Fibroblast of skin of abdomen (primary cell): ENCODE measurements at places on chromosomes 1 and 21.
A peak's percentile ranks its signal among the peaks of the same experiment; 100 is the strongest.

DNA sequence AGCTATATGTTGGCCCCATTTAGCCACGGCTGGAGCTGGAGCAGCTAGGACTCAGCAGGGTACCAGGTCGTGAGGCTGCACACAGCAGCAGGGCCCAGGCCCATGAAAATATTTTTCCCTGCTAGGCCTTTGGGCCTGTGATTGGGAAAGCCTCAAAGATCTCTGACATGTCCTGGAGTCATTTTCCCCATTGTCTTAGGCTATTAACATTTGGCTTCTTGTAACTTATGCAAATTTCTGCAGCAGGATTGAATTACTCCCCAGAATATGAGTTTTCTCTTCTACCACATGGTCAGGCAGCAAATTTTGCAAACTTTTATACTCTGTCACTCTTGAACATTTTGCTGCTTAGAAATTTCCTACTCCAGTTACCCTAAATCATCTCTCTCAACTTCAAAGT, 11.2 kb downstream of the CFHR2 start:
- DNase-seq = no peak

DNA sequence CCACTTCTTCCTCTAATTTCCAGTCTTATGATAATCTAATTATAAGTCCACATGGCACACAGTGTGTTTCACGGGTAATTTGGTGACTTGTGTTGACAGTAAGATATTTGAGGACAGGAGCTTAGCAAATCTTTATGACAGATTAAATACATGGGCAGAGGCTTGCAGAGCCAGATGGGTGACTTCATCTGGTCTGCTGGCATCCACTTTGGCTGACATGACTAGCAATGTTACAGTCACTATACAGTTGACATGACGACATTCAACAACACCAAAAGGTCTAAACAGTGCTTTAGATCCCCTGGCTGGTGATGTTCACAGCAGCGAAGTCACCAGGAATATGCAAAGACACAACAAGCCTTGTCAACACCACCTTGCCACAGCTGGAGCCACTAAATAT, 147.2 kb downstream of the ETS2 start:
- DNase-seq = no peak

- no peak for DNase-seq
These were observed 30.8 kb upstream of the COL18A1 start for GRCh38 chr21:45373991-45374816.

GRCh38 chr1:214864896-214865688, 217.4 kb upstream of the KCNK2 start:
- peak; percentile 87 for DNase-seq

- DNase-seq = peak; percentile 28
These were observed 29.2 kb downstream of the CDC7 start for GRCh38 chr1:91529856-91530255.

DNA sequence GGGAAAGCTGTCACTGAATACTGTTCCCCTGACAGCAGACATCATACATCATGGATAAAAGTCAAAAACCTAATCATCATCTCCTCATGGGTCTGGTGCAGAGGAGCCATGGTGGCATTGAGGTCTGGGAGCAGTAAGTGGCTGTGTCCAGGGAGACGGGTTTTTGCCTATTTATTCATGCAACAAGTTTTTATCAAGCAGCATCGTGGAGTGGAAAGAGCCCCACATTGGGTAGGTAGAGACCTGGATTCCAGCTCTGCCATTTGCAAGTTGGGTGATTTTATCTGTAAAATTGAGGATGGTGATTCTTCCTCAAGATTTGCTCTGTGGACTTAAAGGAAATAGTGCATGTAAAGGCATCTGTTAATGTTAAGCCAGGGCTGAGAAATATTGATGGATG, 4.2 kb downstream of the CACHD1 start:
- DNase-seq = no peak

- no peak for DNase-seq
These were observed 8.2 kb downstream of the DPT start for GRCh38 chr1:168720839-168721238.

DNA sequence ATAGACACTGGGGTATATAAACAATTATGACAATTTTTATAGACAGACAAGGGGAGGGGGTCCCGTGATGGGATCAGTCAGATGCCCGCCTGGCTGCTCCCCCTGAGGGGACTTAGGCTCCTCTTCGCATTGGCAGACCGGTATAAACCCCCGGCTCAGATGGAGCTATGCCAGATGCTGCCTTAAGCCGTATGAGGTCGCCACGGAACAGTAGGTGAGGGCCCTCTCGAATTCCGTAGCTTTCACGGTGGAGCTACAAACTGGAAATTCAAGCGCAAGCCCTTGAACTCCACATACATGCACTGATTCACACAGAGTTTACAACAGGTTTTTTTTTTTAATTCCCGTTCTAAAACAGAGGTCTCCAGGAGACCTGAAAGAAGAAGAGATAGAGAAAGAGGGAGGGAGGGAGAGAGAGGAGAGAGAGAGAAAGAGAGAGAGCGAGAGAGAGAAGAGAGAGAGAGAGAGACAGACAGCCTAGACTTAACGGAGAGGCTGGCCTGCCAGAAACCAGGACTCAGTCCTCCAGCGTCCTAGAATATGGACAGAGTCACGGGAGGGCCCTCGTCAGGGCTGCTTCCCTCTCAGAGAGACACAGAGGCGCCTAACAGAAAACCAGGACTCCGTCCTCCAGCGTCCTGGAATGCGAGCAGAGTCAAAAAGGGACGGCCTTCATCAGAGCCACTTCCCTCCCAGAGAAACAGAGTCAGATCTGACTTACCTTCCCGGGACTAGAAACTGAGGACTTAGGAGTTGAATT, 24.4 kb upstream of the TMEM54 start:
- DNase-seq = no peak

DNA sequence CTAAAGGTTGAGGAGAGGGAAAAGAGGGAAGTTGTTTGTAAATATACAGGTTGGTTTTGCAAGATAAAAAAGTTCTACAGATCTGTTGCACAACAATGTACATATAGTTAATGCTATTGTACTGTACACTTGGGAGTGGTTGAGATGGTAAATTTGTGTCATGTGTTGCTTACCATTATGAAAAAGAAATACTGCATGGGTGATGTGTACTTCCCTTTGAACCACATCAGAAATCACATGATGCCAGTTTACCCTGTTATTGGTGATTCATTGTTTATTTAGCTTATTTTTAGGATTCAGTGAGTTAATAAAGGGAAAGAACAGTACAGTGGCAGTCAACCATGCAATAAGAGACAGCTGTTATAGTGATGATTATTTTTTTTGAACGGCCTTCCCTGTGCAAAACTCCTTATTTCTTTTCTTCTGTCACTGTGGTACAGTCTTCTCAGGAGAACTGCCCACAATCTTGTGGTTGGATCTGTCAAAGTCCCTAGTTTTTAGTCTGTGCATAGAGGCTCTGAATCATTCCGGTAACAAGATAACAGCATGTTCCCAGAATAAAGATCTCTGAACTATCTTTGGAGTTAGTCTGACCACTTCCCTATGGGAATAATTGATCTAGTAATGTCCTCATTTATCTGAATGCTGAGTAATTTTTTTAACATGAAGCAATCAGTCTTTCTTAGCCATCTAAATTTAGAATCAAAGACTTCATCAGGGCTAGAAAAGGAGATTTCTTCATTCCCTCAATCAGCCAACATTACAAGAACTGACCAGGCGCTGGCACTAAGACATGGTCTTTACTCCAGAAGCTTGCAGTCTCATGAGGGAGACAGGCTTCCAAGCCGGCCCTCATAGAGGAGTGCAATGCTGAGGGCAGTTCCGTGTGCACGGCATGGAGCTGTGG, 84.2 kb downstream of the SH3GLB1 start:
- peak; percentile 86 for DNase-seq

DNA sequence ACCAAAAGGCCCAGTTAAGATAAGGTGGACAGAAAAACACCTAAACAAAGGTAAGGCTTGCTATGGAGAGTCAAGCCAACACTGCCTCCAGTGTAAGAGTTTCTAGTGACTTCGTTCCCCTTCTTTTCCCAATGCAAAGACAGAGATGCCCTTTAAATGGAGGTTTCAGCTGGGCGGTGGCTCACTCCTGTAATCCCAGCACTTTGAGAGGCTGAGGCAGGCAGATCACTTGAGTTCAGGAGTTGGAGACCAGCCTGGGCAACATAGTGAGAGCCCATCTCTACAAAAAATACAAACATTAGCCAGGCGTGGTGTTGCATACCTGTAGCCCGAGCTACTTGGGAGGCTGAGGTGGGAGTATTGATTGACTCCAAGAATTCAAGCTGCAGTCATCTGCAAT, 24.0 kb upstream of the COL6A1 start:
- DNase-seq = no peak

GRCh38 chr1:202154766-202155477, 5.5 kb downstream of the PTPN7 start:
- peak; percentile 57 for DNase-seq

GRCh38 chr1:201565024-201565730, 26.2 kb downstream of the NAV1 start:
- no peak for DNase-seq

GRCh38 chr1:61776091-61776490, 33.8 kb downstream of the PATJ start:
- DNase-seq = no peak

DNA sequence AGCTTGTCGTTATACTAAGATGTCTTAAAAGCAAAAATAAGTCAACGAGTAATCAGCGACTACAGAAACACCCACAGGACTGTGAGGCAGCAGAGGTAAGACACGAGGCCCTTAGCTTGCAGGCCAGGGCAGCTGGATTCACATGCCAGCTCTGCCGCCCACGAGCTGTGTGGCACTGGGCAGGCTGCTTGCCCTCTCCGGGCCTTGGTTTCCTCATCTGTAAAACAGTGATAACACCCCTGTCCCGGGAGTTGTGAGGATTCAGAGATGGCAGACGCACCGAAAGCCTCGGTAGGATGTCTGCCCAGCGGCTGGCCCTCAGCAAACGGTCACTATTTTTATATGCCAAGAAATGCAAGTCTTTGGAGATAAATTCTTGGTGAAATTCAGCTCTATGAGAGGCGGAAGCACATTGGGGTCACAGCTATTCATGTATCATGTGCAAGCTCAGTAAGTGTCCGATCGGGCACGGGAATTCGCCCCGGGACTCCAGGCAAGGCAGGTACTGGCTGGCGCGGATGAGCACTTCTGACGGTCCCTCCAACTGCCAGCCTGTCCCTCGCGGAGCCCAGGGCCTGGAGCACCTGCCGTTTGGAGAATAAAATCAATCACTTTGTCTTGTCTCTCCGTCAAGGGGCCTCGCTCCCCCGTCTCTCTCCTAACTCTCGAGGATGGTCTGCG, 1.1 kb downstream of the C2CD2 start:
- no peak for DNase-seq

DNA sequence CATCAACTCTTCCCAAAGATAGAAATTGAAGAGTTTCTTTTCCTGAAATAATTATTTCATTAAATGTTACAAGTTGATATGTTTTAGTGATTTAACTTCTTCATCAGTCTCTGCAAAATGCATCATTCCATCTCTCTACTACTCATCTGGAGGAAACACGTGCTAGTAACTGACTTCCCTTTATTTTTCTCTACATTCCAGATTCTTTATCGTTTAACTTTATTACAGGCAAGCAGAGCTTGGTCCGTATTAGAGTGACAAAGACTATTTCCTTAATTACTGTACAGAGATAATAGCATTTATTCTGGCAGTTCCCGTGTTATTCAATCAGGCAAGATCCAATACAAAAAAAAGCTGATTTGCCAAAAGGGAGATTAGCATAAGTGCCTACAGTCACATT, 88.6 kb downstream of the TM2D1 start:
- no peak for DNase-seq

GRCh38 chr1:21297975-21298374, 7.7 kb upstream of the ECE1 start:
- DNase-seq = no peak

- DNase-seq = peak; percentile 18
These were observed 36.4 kb downstream of the ZNF496 start for GRCh38 chr1:247295274-247295684.

- no peak for DNase-seq
These were observed 44.3 kb downstream of the INAVA start for GRCh38 chr1:200938955-200939354.

GRCh38 chr1:48760857-48761256, 15.8 kb downstream of the BEND5 start:
- no peak for DNase-seq

DNA sequence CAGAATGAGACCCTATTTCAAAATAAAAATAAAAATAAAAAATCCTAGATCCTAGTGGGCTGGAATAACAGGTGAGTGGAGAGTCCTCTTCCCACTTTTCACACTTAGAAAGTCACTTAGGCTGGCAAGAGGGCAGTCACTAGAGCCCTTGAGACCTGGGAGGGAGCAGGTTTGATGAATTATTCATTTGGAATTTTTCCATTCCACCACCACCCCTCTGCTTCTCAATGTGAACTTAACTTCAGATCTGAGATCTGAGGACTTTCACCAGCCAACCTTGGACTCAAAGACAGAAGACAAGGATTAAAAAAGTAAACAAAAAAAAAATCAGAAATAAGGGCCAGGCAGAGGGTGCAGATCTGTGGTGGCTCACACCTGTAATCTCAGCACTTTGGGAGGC, 16.5 kb downstream of the AKR7A3 start:
- DNase-seq = no peak

DNA sequence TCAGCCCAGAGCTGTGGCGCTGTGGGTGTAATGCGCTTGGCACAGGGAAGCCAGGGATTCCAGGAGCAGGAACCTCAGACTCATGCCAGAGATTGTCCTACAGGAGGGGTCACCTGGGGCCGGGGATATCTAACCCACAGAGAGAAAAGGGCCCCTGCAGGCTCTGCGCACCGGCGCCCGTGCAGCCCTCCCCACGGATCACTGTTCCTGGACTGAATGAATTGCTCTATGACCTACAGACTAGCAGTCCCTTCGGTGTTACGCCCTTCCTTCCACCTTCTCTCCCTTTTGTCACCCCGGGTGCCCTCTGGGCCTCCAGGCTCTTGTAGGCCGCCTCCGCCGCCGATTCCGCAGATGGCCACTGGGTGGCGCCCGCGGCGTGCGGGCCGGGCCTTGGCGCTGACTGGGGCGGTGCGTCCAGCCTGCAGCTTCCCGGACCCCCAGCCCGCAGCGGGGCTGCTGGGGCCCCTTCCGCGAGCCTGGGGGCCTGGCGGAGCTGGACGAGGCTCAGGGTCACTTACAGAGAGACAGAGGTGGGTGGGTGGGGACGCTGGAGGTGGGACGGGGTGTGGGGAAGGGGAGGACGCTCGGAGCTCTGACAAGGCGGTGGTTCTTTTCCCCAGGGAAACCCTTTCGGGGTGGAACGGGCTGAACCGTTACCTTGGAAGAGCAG, 101.3 kb downstream of the IER5 start:
- DNase-seq = peak; percentile 43

DNA sequence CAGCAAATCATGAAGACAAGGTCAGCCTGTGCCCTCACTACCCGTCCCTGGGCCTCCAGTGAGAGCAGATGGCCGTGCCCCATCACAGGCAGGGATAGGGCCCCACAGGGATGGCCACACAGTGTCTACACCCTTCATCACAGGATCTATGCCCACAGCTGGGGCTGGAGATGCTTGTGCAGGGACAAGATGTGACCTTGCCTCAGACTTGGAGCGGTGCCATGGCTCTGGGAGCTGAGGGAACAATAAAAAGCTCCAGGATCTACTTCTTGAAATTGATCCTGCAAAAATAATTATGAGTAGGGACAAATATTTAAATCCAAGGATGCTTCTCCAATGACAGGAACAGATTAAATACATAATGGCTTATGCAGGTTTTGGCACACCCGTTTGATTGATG, 25.4 kb upstream of the TCEA3 start:
- DNase-seq = no peak

- DNase-seq = no peak
These were observed 154.0 kb downstream of the CLEC20A start for GRCh38 chr1:178342745-178343144.
